Esophagus squamous epithelium (tissue), 5 donors: ENCODE measurements at places on chromosomes 5 and 9.

- DNase-seq: no peak
Observed at GRCh38 chr5:32508806-32509805, 64.6 kb upstream of the ZFR start.

DNA sequence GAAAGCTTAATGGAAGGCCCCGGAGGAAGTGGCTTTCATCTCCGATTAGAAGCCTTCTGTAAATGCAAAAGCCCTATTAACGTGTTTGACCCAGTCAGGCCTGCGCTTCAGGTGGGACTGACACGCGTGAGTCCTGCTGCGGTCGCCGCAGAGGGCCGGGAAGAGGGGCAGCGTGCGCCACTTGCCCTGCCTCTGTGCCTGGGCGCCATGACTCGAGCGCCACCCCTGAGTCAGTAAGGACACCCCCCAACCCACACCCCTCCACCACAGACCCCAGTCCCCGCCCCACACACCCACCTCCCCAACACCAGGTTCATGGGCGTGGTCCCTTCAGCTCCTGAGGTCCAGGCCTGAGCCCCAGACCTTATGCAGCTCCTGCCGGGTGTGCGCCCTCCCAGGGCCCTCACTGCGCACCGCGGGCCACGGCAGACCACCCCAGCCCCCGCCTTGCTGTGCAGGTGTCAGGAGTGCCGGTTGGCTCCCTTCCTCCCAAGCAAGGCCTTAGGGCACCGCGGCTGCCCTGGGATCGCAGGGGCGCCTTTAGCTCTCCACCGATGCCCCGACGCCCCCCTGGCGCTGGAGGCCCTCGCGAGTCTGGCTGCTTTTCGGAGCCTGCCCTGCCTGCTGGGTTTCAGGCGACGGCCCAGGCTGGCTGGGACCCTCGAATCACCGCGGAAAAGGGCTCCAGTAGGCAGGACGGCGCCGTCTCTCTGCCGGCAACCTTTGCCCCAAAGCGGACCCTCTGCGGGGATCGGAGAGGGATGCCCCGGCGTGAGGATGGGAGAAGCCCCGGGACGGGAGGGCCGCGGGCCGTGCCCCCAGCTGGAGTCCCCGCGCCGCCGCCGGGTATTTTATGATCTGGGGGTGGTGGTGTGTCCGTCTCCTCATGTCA, 625 bp upstream of the OLFM1 start:
- no peak for DNase-seq

- DNase-seq: no peak
Observed at GRCh38 chr5:72814104-72814503, 2.4 kb upstream of the TNPO1 start.

DNA sequence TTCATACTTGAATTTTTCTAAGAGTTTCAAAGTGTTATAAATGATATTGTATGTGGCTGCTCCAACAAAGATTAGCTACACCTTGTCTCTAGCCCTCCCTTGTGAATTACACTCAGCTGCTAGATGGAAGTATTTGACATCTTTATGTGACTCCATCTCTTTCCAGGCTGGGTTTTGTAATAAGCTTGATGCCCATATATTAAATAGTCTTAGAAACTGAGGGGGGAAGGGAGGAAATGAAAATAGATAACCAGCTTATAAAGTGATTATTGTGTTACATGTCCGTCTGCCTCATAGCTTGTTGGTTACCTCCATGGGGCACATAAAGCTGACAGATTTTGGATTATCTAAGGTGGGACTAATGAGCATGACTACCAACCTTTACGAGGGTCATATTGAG, 63.4 kb downstream of the CD180 start:
- DNase-seq: no peak

- DNase-seq: no peak
Observed at GRCh38 chr9:114957558-114957957, 27.2 kb upstream of the TNFSF8 start.

GRCh38 chr9:134063571-134064450, 4.0 kb downstream of the BRD3 start:
- DNase-seq: no peak

DNA sequence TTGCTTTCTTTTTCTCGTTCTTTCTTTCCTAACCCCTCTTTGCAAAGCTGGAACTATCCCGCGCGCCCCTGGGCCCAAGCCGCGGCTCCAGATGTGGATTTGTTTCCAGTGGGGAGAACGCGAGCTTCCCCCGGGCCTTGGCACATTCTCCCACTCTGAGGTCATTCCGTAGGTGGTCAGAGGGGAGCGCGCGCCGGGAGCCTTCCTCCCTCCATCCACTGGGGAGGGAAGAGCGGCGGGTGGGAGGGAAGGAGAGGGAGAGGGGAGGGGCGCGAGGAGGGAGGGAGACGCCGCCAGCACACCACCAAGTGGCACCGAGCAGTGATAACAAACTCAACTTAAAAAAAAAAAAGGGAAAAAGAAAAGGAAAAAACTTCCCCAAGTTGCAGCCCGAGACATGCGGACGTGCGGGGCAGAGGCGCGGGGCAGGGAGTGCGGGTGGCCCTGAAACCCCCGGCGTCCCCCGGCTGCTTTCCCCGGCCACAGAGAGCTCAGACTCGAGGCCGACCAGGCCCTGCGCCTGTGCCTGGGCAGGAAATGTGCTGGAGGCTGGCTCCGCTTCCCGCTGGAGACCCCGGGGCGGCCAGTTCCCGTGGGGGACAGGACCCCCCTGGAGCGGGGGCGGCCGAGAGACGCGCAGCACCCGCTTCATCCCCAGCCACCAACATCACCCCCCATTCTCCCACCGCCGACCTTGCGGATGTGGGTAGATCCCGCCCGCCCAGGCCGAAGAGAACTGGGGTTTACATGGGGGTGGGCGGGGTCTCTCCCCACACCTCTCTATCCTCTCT, 3.1 kb downstream of the IER5L start:
- DNase-seq: no peak

DNA sequence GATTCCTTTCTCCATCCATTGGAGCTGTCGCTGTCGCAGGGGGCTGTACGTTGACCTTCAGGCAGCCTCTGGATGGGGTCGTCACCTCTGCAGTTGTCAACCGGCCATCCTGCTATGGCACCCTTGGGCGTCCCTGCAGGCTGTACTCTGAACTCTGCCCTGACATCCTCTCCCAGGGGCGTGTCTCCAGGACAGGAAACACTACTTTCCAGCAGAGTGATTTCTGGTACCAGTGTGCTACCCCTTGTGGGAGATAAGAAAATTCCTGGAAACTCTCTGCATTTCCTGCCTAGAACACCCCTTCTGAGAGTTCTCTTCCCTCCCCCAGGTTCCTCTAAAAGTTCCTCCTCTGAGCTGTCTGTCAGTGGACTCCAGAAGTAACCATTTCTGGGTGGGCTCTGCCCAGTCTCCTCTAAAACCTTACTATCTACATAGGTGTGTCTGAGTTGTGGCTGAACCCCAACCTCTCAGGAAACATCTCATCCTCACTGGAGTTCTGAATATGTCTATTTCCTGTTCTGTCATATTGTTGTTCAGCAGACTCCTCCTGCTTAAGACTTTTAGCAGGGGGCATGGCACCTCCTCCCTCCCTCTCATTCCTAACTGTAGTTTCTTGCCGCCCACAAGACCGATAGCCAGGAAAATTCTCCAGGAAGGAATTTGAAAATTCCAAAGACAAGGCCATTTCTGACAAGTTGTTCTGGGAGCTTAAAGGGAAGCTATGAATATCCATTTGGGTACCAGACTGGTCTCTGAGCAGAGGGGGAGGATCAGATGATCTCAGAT, 145.3 kb upstream of the RASEF start:
- no peak for DNase-seq

DNA sequence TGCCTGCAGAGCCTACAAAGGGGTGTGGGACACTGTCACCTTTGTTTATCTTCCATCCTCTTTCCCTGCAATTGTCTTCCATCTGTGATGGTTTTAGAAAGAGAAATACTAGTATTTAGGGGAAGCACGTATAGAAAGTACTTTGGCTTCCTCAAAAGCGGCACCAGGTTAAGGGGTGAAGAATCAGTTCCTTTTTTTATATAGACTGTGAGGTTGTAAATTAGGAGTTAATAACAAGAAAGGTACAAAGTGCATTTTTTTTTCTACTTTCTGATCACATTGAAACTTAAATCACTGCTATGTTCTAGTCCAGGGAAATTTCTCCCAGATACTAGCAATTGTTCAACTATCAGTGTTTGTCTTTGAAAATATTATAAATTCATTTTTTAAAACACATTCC, 219.3 kb downstream of the CEMIP2 start:
- no peak for DNase-seq

GRCh38 chr5:145585443-145586148, 249.5 kb downstream of the PRELID2 start:
- no peak for DNase-seq

DNA sequence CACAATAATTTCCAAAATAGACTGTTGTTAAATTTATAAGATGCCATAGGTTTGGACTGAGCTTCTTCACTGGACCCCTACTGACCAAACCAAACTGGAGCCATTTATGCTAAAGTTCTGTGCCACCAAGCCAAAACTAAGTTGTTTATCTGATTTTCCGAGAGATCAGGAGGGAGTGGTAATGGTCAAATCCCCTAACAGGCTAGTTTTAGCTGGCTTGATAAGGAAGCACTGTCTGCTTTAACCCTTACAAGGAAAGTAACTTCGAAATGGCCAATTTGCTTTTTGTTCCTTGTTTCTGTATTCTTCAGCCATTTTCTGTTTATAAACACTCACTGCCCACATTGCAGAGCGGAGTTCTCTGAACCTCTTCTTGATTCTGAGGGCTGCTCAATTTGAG, 246.8 kb upstream of the TUT7 start:
- no peak for DNase-seq

DNA sequence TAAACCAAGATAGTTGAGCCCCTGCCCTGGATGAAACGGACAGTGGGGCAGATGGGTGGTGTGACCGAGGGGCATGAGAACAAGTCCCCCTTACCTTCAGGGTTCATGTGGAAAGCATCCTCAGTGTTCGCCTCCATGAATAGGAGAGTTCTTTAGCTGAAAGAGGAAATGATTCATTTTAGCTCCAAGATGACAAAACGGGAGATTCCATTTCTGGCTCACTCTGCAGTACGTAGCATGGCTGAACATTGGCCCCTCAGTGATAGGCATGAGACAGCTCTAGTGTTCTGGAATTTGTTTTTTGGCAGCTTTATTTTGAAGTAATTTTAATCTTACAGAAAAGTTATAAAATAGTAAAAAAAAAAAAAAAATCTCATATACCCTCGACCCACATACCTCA, 70.2 kb upstream of the AGXT2 start:
- DNase-seq: no peak

- DNase-seq: no peak
Observed at GRCh38 chr5:95845391-95845790, 22.9 kb upstream of the GLRX start.

- no peak for DNase-seq
Observed at GRCh38 chr9:4985386-4986266, 554 bp downstream of the JAK2 start.

DNA sequence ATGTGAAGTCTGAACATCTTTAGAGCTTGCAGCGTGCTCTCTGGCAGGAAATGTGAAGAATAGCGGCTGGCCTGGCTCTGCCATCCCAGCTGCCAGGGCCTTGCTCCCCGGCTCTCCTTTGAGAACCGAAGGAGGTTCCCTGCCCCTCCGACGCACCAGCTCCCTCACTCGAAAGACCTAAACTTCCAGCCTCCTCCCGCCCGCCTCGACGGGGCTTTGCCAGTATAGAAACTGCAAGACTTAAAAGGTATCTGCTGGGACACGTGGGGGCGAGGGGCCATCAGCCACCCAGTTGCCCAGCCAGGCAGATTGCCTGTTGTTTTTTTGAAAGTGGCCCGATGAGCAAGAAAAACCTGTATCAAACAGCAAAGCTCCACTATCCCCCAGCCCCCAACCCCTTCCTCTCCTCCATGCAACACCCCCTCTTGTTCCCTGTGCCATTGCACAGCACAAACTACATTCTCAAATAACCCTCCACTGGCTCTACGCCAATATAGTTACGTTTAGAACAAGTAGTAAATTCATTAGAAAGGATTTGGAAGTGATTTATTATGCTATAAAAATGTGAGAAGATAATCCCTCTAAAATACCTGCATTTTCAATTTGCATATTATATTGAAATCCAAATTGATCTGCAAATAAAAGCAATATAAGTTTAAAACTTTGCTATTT, 331.9 kb downstream of the MED10 start:
- DNase-seq: no peak

DNA sequence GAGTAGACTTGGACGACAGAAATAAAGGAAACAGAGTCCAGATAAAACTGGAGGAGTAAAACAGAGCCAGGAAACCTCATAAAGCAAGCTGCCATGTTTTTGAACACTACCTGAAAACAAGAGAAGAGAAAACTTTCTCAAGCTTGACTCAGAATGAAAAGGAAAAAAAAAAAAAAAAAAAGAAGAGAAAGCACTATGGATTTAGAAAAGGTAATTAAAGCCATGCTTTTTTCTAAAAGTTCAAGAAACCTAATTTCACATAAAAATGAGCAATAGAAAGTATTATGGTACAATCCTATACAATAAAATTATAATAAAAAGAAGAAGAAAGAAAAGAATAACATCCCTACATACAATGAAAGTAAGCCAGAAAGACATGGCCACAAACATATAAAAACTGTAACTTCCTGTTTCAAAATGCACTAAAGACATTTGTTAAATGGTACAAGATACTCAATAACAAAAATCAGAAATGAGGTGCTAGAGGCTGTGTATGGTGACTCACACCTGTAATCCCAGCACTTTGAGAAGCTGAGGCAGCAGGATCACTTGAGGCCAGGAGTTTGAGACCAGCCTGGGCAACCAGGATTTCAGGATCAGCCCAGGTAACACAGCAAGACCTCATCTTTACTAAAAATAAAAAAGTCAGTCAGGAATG, 129.5 kb downstream of the SIL1 start:
- DNase-seq: no peak

- no peak for DNase-seq
Observed at GRCh38 chr9:25584611-25585010, 93.6 kb downstream of the TUSC1 start.

DNA sequence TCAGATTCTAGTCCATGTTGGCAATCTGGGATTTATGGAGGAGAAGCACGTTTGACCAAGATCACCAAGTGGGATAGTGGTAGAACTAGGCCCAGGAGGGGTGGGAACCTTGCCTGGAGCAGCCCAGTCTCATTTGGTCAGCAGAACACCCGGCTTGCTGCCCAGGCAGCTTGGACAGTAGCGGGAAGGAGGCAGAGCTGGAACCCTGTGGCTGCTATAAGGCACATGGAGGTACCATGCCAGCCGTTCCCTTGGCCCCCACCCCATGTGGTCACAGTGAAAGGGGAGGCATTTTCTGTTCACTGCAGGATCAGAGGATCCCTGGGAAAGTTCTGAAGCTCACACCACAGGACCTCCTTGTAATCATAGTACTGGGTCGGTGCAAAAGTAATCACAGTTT, 75.4 kb upstream of the ORM1 start:
- no peak for DNase-seq

- DNase-seq: no peak
Observed at GRCh38 chr5:125143011-125143410, 396.6 kb upstream of the ZNF608 start.
